ENCODE measurements at places on chromosomes 5 and 9.

DNA sequence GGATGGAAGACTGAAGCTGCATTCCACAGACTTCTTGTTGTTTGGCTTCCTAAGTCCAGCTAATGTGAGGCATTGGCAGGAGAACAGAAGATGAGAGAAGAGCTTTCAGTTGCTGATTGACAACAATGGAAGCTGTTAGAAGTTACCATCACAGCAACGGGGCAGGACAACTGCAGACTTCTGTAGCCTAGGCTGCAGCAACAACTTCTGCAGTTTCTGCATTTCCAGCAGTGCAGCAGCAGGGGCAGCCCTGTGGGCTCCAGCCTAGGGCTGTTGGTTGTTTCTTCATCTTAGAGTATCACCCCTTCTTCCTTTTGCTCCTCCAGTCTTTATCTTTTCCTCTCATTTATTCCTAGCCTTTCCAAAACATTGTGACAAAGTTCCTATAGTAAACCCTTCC lies 528.8 kb upstream of the PTGER4 start:
- DNase-seq, result no peak

DNA sequence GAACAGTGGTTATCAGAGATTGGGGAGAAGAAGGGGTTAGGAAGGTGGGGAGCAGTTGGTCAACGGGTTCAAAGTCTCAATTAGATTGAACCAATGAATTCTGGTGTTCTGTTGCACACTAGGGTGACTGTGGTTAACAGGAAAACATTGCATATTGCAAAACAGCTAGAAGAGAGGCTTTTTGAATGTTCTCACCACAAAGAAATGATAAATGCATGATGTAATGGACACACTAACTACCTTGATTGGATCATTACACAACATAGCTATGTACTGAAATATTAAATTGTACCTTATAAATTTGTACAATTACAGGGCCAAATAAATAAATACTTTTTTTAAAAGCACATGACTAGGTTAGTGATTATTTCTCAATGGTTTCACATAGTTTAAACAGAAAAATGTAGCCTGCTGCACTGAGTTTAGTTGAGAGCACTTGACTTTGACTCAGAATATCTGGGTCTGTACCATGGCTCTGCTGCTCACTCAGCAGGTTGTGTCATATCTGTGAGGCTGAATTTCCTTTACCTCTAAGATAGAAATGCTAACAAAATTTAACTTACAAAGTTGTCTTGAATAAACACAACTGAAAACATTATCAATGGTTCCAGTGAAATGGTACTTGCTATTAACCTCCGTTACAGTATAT lies 30.4 kb downstream of the NUDT12 start:
- DNase-seq, result no peak

GRCh38 chr9:72925126-72925789 lies 27.6 kb downstream of the ALDH1A1 start:
- no peak for DNase-seq

GRCh38 chr9:3433066-3433465 lies 92.7 kb downstream of the RFX3 start:
- no peak for DNase-seq

GRCh38 chr9:95250462-95251221 lies 66.9 kb downstream of the FANCC start:
- no peak for DNase-seq

- no peak for DNase-seq
Observed at GRCh38 chr9:131583836-131584555, 38.7 kb downstream of the PRRT1B start.

GRCh38 chr9:71001780-71002386 lies 119.5 kb downstream of the TRPM3 start:
- no peak for DNase-seq

GRCh38 chr5:113255105-113255504 lies 179.7 kb downstream of the TSSK1B start:
- DNase-seq, result no peak

DNA sequence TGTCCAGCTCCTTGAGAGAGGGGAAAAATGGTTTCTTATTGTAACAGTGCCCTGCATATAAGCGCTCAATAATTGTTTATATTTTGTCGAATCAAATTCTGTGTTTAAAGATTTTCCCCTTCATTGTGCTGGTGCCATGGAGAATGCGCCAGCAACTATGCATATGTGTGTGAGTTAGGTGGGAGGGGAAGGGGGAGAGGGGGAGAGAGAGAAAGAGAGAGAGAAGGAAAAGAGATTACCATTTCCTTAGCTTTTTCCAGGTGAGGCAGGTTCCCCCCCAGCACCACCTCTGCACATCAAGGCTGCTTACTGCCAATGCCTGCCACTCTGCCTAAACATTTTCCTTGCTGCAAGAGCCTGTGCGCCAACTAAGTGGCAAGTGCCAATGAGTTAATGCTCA lies 111.0 kb downstream of the PJA2 start:
- no peak for DNase-seq

DNA sequence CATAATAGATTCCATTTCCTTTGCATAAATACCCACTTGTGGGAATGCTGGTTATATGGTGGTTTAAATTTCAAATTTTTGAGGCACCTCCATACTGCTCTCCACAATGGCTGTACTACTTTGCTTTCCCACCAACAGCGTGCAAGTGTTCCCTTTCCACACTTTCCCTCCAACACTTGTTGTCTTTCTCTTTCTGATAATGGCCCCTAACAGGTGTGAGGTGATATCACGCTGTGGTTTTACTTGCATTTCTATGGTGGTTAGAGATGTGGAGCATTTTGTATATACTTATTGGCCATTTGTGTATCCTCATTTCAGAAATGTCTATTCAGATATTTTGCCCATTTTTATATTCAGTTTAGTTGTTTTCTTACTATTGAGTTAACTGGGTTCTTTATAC lies 34.6 kb downstream of the CTSL start:
- DNase-seq, result no peak

GRCh38 chr9:38421498-38422211 lies 2.6 kb downstream of the IGFBPL1 start:
- DNase-seq, result no peak

- no peak for DNase-seq
Observed at GRCh38 chr9:68950689-68951088, 63.2 kb downstream of the PRKACG start.

DNA sequence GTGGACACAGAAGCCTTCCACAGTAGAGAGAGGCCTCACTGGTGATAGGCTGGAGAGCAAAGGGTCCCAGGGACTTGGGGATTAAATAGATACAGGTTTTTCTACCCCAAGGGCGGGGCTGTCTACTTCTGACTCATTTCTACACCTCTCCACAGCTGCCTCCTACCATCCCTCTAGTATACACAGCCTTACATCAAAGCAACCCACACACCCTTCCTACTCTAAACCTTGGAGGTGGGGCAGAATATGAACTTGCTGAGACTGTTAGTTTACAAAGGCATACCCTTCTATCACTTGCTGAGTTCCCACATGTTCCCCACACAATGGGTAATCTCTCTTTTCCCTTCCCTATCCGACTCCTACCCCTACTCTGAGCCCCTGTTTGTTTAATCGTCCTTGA lies 19.9 kb upstream of the PCA3 start:
- no peak for DNase-seq

DNA sequence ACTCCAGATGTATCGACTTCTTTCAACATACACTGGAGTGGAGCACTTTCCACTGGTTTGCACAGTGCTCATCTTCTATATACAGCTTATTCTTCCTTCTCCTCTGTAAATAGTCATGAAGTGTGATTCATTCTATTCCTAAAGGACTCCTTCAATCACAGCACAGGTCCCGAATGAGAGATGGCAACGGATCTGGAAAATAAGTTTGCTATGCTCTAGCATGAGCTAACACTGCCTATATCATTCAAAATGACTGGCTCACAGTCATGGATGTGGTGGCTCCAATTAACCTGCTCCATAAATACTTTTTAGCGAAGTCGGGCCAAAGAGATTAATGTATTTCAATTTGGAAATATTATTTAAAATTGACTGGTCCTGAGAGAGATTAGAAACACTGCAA lies 272.1 kb upstream of the CDH6 start:
- no peak for DNase-seq

DNA sequence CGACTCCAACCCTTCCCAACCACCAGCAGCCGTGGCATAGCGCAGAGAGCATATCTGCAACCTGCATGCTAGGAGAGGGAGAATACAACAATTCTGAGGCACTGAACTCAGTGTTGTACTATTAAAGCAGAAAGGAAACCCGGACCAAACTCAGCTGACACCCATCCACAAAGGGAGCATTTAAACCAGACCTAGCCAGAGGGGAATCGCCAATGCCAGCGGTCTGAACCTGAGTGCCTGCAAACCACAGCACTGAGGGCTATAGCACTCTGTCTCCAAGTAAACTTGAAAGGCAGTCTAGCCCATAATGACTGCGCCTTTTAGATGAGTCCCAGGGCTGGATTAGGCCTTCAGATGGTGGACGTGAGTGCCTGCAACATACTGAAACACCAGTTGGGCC lies 494.4 kb upstream of the PTPRD start:
- DNase-seq, result no peak

- no peak for DNase-seq
Observed at GRCh38 chr5:64792469-64792868, 23.7 kb downstream of the CWC27 start.
